ENCODE measurements at places on chromosomes 7 and 10.

DNA sequence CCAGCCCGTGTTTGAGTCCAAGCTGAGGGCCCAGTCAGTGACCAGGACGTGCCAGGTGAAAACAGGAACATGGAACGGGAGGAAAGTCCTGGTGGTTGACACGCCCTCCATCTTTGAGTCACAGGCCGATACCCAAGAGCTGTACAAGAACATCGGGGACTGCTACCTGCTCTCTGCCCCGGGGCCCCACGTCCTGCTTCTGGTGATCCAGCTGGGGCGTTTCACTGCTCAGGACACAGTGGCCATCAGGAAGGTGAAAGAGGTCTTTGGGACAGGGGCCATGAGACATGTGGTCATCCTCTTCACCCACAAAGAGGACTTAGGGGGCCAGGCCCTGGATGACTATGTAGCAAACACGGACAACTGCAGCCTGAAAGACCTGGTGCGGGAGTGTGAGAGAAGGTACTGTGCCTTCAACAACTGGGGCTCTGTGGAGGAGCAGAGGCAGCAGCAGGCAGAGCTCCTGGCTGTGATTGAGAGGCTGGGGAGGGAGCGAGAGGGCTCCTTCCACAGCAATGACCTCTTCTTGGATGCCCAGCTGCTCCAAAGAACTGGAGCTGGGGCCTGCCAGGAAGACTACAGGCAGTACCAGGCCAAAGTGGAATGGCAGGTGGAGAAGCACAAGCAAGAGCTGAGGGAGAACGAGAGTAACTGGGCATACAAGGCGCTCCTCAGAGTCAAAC is 5.2 kb downstream of the GIMAP5 start:
- peak; percentile 48 for DNase-seq

DNA sequence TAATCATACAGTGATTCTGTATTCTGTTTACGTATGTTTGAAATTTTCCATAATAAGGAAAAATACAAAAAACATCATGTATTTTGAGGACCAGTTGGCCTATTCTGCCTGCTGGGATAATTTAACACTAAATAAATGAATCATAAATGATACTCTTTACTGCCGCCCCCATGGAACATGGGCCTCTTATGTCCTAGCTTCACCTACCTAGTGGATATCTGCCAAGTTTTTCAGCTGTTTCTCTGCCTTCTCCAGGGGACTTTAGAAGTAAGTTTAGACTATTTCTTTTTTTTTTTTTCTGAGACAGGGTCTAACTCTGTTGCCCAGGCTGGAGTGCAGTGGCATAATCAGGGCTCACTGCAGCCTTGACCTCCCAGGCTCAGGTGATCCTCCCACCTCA is 10.4 kb downstream of the NFE2L3 start:
- DNase-seq = no peak

GRCh38 chr10:4330636-4331035 is 495.4 kb upstream of the AKR1E2 start:
- DNase-seq = no peak

DNA sequence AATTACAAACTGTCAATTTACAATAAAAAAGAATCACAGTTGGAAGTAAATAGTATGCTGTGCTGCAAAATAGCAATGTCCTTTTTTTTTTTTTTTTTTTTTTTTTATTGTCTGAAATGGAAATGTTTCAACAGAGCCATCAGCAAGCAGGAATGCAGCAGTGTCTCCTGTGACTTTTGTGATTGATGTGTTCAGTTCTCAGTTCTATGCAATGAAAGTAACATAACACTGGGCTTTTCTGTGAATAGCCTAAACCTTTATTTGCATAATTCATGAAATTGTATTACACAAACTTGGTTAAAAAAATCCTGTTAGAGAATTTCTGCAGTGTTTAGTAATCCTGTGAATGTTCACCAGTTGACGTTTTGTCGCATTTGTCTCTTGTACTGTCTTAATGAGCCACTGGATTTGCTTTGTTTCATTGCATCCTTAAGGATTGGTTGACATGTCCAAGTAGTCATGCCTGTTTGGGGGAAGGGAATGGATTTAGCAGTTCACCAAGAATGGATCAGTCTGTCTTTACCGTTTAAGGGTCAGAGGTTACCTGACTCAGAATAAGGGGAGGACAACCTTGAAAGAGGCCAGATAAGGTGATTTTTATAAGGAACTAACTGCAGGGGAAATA is 192.7 kb downstream of the MLLT10 start:
- DNase-seq = no peak

GRCh38 chr7:97001656-97002554 is 3.4 kb upstream of the DLX6 start:
- DNase-seq = no peak

GRCh38 chr10:127275272-127275671 is 78.9 kb upstream of the INSYN2A start:
- DNase-seq = no peak

GRCh38 chr10:126905776-126906703 is 812 bp downstream of the DOCK1 start:
- DNase-seq = no peak

- no peak for DNase-seq
These were observed 87.3 kb upstream of the TES start for GRCh38 chr7:116122972-116123595.

DNA sequence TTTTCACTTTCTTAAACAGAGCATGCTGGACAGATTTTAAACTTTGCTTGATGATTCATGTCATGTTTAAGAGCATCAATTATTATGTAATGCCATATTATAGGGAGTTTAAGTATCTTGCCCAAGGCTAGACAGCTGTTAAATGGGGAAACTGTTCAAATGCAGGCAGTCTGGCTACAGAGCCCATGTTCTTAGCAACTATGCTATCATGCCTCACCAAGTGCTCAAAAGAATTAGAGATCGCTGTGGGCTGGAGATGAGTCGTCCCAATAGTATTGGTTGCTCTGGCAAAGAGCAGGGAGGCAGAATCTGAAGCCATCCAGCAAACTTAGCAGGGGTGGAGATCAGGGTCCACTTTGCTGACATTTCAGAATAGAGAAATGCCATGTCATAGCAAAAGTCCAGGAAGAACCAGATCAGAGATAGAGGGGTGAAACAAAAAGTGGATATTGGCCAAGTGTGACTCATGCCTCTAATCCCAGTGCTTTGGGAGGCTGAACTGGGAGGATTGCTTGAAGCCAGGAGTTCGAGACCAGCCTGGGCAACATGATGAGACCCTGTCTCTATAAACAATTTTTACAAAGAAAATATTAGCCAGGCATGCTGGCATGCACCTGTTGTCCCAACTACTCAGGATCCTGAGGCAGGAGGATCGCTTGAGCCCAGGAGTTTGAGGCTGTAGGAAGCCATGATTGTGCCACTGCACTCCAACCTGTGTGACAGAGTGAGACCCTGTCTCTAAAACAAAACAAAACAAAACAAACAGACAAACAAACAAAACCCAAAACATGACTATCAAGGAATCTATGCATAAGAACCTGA is 57.8 kb downstream of the BAMBI start:
- DNase-seq = no peak

GRCh38 chr10:42941295-42941644 is 135.6 kb upstream of the RET start:
- DNase-seq = no peak

- no peak for DNase-seq
These were observed 155.8 kb upstream of the GLI3 start for GRCh38 chr7:42392826-42393225.

- DNase-seq = no peak
These were observed 4.5 kb downstream of the DEPP1 start for GRCh38 chr10:44974082-44974627.

- no peak for DNase-seq
These were observed 138.4 kb downstream of the ST7 start for GRCh38 chr7:117091721-117092120.

Data from stimulated activated CD4-positive, alpha-beta T cell treated with anti-CD3 and anti-CD28 coated beads, Interleukin-4, amount 100 ng/mL, for 24 hours (primary cell).